Inflammatory macrophage treated with lipopolysaccharide for 1 hour (primary cell): ENCODE measurements at places on chromosomes 4 and X.
A peak's percentile ranks its signal among the peaks of the same experiment; 100 is the strongest.

DNA sequence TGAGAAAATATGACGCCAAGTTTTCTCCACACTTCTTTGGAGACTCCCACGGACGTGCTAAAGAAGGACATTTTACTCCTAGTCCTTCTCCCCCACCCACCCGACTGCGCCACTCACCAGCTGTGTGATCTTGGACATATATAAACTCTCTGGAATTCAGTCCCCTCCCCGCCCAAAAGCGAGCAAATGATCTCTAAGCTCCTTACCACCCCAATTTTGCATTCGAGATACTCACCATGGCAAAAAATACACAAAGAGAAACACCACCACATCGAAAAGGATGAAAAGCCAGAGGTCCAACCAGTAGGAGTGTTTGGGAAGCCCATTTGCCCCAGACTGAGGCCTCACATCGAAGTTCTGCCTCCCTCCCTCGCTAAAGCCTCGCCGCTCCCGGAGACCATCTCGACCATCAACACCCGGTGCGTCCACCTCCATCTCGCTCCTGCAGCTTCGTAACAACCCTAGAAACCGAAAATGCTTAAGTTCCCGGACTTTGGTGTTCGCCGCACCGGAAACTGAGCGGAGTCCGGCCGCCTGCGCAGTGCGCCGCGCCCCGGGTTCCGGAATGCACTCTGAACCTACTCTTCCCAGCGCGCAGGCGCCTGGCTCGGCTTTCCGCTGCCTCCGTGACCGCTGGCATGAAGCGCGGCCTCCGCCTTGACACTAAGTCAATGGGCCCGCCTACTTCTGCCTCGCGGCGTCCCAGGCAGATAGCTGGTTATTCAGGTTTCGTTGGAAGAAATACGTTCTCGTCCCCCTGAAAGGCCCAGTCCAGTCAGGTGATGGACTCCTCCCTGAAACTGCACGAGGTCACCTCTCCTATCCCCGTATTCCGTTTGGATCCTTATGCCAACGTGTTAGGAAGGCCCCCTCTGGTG is 21.6 kb downstream of the FABP2 start:
- DNase-seq = peak; percentile 91

DNA sequence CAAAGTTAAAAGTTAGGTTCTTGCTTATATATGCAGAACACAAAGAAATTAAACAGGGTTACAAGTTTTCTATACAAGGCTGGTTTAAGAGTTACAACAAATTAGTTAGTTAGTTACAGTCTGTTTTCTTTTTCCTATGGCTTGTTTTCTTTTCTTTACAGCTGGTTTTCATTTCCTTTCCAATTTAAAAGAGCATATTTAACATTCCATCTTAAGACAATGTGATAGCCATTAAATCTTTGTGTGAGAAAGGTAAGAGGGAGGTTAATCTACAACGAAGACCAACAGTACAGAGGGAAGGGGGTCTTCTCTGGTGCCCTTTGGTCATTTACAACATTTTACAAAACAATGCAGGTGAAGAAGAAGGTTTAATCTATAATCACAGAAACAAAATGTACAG is 290.6 kb downstream of the ZNF674 start:
- no peak for DNase-seq

DNA sequence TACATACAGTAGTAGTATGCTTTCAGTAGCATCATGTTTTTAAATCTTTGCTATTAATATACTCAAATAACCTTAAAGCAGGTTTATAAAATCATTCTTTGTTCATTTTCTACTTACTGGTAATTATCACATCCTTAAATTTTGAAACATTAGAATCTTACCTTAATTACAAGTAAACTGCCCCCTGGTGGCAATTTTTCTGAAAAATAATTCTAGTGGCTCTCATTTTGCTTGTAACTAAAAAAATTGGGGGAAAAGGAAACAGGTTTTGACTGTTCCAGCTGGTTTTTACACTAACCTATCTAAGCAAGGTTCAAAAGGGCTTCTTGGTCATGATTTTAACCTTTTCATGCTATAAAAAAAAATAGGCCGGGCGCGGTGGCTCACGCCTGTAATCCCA is 18.5 kb upstream of the DCAF4L1 start:
- DNase-seq = peak; percentile 76

DNA sequence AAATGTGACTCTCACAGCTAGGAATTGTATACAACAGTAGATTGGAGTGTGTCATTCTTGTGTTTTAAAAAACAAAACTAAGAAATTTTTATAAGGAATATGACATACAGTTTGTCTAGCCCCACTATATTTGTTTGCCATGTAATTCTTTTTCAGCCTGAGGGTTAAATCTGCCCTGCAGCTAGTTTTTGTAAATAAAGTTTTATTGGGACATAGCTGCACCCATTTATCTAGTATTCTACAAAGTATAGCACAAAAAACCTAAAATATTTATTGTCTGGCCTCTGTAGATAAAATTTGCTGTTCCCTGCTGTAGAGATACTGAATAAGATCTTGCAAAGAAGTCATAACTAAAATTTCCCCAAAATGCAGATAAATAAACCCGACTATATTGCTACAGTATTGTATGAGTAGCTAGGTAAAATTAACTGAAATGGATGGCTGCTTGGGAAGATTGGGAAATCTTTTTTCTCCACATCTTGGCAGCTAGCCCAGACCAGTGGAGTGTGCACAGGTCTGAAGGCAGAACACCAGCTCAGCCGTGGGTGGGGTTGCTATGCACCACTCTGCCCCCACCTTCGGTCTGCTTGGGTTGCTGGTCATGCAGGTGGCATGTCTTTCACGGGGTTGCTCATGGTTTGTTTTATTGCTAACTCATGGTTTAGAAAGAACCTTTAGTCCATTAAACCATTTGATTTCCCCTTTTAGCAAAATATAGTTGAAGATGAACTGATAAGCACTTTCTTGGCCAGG is 127.9 kb downstream of the KLHL8 start:
- DNase-seq = peak; percentile 37

DNA sequence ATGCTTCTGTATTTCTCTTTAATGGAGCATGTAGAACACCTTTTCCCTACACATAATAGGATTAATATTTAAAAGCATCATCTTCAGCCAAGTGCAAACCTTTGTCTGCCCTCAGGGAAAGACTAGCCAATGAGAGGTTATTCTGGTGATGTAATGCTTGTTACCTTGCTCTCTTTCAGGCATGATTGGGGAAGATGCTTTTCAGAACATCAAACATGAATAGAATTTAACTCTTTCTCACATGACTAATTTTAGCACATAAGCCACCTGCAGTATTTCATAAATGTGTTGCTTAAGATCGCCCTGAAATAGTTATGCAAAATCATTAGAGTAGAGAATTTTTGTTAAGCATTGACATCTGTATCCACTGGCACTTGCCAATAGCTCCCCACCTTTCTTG is 10.7 kb upstream of the EPGN start:
- DNase-seq = no peak

- no peak for DNase-seq
Measured at GRCh38 chr4:1462009-1462767, 55.9 kb upstream of the NKX1-1 start.

- DNase-seq = no peak
Measured at GRCh38 chr4:10664408-10664807, 20.2 kb downstream of the CLNK start.

GRCh38 chr4:106316773-106317409 is 541 bp downstream of the AIMP1 start:
- no peak for DNase-seq

GRCh38 chr4:158940271-158940670 is 162.6 kb upstream of the RAPGEF2 start:
- peak; percentile 69 for DNase-seq

DNA sequence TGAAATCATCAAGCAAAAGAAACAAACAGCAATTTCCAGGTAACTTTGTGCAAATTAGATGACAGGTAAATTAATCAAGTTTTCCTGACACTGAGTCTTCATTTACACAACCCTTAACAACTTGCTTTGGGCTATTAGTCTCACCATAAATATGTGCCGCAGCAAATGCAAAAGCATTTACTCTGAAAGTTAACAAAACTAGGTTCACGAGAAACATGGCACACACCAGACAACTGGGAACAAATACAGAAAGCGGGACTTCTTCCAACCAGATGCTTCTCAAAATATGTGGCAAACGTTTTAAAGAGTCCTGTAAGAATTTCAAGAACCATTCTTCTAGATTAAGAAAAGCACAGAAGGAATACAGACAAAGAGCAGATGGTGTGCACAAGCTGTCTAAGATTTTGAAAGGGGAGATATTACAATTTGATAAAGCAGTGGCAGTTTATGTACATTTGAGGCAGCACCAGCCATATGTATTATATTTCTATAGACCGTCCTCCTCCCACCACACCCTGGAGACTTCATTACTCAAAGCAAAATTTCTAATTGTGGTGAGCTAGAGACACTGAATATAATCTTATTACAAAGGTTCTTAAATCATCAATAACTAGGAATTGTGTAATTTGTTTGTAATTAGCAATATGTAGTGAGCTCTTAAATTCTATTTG is 192.5 kb upstream of the ADAMTS3 start:
- DNase-seq = no peak

DNA sequence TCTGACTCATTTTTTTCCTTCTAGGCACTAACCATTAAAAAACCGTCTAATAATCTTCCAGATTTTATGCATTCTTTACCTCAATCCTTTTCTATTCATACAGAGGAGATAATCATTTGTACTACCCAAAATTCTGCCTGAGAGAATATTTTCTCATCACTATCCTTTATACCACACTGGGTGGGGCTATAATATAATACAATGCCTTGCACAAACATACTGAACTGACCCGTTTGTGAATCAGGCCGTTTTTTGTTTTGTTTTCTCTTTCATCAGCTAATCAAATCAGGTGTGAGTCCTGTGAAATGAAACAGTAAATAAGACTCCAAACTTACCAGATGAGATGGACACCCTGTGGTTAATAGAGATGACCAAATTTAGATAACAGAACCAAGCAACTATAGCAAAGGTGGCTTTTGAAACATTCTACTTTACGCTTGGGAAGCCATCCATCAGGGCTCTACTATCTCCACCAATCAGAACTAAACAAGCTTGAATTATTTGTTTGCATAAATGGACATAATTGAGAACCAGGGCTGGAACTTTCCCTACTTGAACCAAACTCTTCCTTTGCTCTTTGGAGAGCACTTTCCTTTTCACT is 573.0 kb downstream of the GABRG1 start:
- DNase-seq = no peak

- DNase-seq = no peak
Measured at GRCh38 chr4:126752702-126753101, 880.1 kb upstream of the INTU start.

GRCh38 chr4:110224142-110224541 is 25.7 kb upstream of the ELOVL6 start:
- no peak for DNase-seq

DNA sequence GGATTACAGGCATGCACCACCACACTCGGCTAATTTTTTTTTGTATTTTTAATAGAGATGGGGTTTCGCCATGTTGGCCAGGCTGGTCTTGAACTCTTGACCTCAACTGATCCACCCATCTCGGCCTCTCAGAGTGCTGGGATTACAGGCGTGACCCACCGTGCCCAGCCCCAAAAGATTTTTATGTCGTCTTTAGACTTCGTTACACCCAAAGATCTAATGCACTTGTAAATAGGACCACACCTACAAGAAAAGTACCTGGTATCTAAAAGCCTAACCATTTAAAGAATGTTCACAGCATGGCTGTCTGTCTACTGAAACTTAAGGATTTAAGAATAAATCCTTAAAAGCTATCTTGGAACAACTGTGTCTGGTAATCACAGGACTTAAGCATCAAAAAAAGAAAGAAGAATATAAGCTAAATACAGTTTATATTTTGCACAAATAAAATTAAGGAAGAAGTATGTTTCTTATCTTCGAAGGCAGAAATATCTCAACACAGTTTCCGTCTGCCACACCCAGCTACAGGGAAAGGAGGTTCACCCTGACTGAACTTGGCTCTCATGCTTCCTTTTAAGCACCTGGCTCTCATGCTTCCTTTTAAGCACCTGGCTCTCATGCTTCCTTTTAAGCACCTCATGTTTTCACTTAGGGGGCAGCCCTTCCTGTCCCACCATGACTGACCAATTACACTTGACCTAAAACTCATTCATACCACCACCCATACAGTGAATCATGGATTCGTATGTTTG is 92.0 kb upstream of the STS start:
- DNase-seq = no peak

DNA sequence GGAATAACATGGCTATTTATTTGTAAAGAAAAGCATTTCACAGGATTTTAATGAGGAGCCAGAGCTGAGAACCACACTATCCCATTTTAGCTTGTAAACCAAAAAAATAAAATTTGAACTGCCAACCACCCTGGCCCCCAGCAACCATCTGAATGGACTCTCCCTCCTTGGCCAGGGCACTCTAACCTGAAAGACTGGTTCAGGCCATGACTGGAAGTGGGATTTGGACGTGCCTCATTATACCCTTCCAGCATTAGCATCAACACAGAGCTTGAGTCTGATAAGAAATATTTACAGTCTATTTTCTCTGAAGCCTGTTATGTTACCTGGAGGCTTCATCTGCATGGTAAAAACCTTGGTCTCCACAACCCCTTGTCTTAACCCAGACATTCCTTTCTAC is 30.0 kb downstream of the METAP1 start:
- no peak for DNase-seq

DNA sequence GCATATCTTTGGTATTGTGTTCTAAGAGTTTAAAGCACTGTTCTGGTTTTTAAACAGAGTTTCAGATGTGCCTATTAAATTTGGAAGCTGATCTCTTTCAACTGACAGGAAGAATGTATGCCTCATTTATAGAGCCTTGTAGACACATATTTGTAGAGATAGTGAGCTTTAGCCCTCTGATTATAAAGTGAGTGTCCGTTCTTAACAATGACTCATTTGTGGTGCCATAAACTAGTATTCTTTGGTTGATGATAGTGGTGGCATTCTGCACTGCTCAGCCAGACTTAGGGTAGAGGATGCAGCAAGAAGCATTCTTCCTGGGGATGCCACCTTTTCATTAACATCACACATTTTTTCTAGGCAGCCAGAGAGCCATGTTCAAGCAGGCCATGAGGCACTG is 121.7 kb downstream of the TLL1 start:
- DNase-seq = no peak

DNA sequence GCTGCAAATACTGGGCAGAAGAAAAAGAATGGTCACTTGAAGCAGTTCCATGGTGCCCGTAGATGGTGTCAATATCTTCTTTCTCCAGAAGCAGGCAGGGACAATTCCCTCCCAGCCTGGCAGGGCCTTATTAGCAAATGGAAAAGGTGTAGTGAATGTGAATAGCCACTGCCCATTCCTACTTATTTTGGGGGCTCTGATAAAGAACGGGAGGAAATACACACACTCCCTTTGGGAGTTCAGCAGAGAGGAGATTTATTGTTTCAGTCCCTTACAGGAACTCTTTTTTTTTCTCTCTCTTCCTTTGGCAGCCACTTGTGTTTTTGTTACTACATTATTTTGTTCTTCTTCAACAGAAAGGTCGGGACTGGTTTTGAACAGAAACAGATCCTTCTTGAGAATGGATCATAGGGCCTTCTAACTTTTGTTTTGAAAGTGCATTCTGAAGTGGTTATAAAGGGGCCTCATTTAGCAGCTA is at the start of gene EMCN:
Gene EMCN (minus strand): TSS at position 159 of the 478 bp plus-strand sequence. CDS start 108 bp downstream, at position 51.
- DNase-seq = no peak
